H1 (cell line): ENCODE measurements at places on chromosomes 1 and 21.

DNA sequence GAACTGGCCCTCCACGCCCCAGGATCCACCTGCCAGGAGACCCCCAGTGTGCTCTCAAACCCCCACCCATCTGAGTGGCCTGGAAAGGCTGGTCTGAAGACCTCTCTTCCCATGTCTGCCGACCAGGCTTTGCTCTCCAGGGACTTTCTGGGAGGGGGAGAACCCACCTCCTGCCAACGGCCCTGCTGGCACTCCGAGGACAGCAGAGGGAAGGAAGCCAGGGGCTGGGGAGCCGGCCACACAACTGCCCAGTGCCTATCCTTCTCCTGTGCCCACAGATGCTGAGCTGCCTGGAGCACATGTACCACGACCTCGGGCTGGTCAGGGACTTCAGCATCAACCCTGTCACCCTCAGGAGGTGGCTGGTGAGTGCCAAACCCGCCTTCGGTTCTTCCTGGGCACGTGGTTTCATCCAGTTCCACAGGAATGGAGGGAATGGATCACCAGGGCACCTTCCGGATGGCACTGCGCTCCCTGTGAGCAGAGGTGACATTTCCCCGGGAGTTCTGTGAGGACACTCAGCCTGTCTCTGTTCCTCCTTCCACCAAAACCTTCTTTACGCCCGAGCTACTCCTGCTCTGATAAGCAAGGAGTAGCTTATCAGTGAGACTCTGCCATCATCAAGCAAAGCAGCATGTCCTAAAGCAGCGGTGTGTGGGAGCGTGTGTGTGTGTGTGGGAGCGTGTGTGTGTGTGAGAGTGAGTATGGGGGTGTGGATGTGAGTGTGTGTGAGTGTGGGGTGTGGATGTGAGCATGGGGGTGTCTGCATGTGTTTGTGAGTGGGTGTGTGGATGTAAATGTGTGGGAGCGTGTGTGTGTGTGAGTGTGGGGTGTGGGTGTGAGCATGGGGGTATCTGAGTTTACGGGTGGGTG, 105.5 kb downstream of the PDE9A start:
- H3K4me3 ChIP-seq, result no peak overlapping the region
- no peak for DNase-seq
- H3K27me3 ChIP-seq, result no peaks in the 10 kb centered on the region
- H3K4me1 ChIP-seq, result no peaks in the 10 kb centered on the region
- H3K27ac ChIP-seq, result no peak overlapping the region

DNA sequence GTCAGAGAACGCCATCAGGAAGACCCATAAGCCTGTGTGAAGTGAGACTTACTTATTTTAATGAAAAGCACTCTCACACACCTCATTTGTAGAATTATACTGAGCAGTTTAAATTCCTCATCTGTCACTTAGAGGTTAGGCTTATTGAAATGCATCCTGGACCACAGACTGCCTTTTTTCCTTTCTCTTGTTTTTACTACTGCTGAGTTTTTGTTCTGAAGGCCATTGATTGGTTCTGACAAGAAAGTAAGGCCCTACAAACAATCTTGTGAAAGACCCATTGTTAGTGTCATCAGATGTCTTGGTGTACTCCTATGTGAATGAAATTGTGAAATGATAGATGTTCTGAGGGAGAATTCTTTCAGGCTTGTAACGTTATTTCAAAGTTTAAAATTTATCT, 1343.3 kb upstream of the ADGRL2 start:
- no peaks in the 10 kb centered on the region for H3K36me3 ChIP-seq
- DNase-seq, result no peak
- no peak overlapping the region for H3K27ac ChIP-seq
- H3K27me3 ChIP-seq, result no peaks in the 10 kb centered on the region

GRCh38 chr1:101298663-101299062, 61.8 kb downstream of the S1PR1 start:
- no peak for DNase-seq
- no peaks in the 10 kb centered on the region for H3K4me1 ChIP-seq
- H3K36me3 ChIP-seq, result no peaks in the 10 kb centered on the region
- no peak overlapping the region for H3K27ac ChIP-seq

GRCh38 chr21:46455575-46456385, 2.9 kb upstream of the DIP2A start:
- no peak overlapping the region for H3K27ac ChIP-seq
- H3K27me3 ChIP-seq, result no peaks in the 10 kb centered on the region
- no peak overlapping the region for H3K4me3 ChIP-seq

- peaks cover 3% of the 10 kb centered on the region; the same call in 1 of the 2 replicates for H3K4me1 ChIP-seq
- no peaks in the 10 kb centered on the region for H3K36me3 ChIP-seq
- no peak overlapping the region for H3K4me3 ChIP-seq
Measured at GRCh38 chr1:6000444-6001288, 8.4 kb upstream of the NPHP4 start.

DNA sequence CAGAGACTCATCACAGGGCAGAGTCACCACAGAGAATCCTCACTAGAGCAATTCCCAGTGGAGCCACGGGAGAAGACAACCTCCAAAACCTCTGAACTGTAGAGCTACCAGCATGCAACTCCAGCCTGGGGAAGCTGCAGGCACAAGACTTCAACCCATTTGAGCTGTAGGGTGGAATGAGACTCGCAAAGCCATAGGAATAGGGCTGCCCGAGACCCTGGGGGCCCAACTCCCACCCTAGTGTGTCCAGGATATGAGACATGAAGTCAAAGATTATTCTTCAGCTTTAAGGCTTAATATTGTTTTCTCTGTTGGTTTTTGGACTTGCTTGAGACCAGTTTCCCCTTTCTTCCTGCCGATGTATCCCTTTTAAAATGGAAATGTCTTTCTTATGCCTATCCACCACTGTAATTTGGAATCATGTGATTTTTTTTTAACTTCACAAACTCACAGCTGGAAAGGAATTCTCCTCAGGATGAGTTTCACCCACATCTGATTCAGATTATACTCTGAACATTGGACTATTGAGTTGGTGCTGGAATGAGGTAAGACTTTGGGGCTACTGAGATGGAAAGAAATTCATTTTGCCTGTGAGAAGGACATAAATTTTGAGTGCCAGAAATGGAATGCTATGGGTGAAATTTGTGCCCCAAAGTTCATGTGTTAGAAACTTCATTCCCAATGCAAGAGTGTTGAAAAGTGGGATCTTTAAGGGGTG, 59.6 kb upstream of the ST6GALNAC5 start:
- no peaks in the 10 kb centered on the region for H3K27me3 ChIP-seq
- no peak for DNase-seq
- H3K4me1 ChIP-seq, result no peaks in the 10 kb centered on the region
- H3K27ac ChIP-seq, result no peak overlapping the region

- no peak for DNase-seq
- no peak overlapping the region for H3K4me3 ChIP-seq
- H3K36me3 ChIP-seq, result no peaks in the 10 kb centered on the region
- no peaks in the 10 kb centered on the region for H3K4me1 ChIP-seq
- no peaks in the 10 kb centered on the region for H3K27me3 ChIP-seq
Measured at GRCh38 chr1:204177133-204177532, 11.0 kb upstream of the REN start.

GRCh38 chr1:169072945-169073725, 33.4 kb upstream of the ATP1B1 start:
- H3K4me1 ChIP-seq, result no peaks in the 10 kb centered on the region
- no peak overlapping the region for H3K27ac ChIP-seq
- no peak for DNase-seq
- H3K4me3 ChIP-seq, result no peak overlapping the region
- H3K36me3 ChIP-seq, result no peaks in the 10 kb centered on the region
- H3K27me3 ChIP-seq, result no peaks in the 10 kb centered on the region; the same call in 1 of the 2 replicates
